ENCODE measurements at places on chromosomes 6 and 20. TPM values are rescaled to one million over a fixed set of nuclear protein-coding genes. Genes with fewer than 3 reads are reported as not detected.

The INSM1 gene
- not detected for total RNA-seq

The FGD2 gene
- 0.33 TPM for total RNA-seq

The DACT2 gene
- total RNA-seq: not detected

The LGSN gene
- total RNA-seq: not detected

The KCNK15 gene
- not detected for total RNA-seq

The SNAP91 gene
- not detected for total RNA-seq

The CTCFL gene
- total RNA-seq: not detected

The RSPH4A gene
- total RNA-seq: not detected
